ENCODE measurements at places on chromosomes 6 and 20.

DNA sequence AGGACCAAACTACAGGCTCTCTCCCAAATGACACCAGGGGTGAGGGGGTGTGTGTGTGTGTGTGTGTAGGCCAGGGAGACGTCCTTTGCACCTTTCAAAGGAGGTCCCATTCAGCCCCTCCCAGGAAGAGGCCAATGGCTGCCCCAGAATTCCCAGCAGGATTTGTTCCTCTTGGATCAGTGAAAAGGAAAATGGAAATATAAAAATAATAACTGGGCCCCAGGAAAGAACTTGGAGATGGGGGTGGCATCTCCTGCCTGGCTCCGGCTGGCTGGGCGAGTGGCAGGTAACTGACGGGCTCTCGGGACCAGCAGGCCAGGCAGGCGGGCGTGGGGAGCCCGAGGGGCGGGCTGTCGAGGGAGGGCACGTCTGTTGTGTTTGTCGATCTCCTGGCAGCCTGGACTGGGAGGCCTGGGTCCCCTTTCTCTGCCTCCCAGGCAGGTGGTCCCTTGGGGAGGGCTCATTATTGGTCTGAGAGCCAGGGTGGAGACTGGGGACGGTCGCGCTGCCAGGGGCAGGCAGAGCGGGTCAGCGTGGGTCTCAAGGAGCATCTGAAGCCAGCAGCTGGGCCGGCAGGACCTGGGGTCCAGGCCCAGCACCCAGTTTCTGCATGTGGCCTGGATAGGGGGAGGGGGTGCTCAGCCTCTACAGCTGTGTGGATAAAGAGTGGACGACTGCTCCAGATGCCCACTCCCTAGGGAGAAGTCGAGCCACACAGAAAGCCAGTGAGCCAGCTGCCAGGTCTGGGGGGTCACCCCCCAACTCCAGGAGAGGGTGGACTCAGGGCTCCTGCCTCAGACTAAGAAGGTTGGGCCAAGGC lies 3.1 kb downstream of the NOL4L start:
- no peak for DNase-seq

- DNase-seq: no peak
These were observed 47.6 kb downstream of the CEBPB start for GRCh38 chr20:50238081-50238800.

- no peak for DNase-seq
These were observed 42.2 kb downstream of the TBC1D7 start for GRCh38 chr6:13286181-13286580.

DNA sequence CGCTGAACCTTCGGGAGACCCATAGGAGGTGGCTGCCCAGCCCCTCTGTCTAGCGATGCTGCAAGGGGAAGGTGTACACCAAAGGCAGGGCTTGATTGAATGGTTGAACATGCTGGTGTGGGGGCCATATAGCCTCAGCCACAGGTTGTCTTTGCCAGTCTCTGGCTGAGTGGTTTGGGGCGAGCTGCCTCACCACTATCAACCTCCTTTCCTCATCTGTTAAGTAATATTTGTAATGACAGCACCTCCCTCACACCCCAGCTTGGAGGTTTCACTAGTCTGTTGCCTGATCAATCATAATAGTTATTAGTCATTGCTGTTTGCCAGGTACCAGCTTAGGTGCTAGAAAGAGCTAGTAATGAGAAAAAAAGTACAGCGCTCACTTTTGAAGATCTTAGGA lies 11.8 kb upstream of the ZNF831 start:
- no peak for DNase-seq

- DNase-seq: no peak
These were observed 2.9 kb downstream of the LAMA5 start for GRCh38 chr20:62363920-62364851.

DNA sequence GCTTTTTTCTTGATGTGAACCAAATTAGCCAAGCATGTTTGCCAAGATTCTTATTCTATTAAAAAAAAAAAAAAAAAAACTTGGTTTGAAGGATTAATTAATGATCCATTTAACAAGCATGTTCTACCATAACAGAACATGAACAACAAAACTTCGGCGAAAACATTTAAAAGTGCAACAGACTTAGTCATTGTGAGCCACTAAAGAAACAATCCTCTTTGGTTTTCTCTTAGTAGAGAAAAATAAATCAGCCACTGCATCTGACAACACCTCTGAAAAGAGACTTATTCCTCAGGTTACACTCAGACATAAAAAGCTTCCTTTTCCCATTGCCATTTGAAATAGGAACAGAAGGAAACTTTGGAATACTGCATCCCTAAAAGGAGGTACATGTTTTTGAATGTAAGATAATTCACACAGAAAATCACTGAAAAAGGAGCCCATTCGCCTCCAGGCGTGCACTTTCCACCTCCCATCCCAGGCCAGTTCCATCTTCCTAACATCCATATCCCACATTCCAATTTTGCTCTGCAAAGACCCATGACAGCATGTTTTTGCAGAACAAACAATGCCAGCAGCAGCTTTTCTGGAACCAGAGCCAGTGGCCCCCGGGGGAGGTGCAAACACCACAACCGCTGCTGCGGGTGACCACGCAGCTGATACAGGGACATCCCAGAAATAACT lies 79.5 kb downstream of the ZMYND8 start:
- DNase-seq: no peak

DNA sequence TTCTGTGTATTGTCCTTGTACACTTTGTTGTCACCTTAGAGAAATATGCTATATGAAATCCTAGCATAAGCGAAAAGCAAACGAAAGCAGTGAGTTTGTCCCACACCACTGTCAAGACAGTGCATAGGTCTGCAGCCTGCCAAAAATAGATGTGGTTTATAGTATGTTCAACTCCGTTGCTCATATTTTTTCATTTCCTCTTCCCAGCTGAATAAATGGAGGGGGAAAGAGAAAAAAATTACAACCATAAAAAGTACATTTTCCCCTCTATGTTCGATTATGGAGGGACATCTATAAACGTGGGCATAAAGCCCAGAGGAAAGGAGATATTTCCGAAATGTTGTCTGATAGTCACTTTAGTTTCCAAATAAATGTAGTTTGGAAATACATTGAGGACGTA lies 25.8 kb downstream of the PRL start:
- no peak for DNase-seq

- no peak for DNase-seq
These were observed 338.0 kb downstream of the ADGRB3 start for GRCh38 chr6:68973066-68973465.

DNA sequence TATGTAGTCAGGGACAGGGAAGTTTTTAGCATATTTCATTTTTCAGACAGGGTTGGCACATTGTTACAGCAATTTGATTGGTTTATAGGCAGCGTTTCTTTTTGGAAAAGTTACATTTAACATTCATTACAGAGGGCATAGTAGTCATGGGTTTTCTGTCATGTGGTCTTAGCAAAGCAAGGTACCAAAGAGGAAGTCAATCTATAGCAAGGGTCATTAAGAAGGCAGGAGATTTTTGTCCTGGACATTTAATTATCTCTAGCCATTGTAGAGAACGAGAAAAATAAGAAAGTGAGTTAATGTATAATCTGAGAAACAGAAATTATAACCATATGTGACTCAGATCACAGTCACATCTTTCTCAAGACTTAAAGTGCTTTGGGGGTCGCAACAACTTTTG lies 47.4 kb downstream of the TPD52L1 start:
- DNase-seq: no peak

DNA sequence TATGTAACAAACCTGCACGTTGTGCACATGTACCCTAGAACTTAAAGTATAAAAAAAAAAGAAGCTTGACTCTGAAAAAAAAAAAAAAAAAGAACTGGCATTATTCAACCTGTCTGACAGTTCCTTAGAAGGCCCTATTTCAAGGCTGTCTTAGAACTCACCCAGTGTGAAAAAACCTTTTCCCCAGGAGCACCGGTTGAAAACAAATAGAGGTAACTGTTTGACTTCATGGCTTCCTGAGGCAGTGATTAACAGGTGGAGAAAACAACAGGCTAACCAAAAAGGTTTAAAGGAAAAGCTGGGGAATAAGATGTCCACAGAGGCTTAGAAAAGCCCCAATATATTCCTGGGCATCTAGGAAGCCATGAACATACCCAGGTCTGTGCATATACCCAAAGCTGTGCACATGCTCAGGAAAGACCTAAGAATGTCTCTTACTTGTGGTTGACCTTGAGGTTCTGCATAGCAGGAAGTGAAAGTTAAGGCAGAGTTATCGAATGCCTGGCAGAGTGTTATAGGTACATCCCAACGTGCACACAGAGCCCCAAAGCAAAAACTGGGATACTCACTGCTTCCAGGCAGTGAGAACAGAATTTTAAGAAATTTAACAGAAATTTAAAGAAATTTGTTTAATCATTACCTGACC lies 7.0 kb downstream of the UQCC1 start:
- DNase-seq: no peak

GRCh38 chr6:55886185-55886836 lies 10.9 kb upstream of the BMP5 start:
- DNase-seq: no peak

DNA sequence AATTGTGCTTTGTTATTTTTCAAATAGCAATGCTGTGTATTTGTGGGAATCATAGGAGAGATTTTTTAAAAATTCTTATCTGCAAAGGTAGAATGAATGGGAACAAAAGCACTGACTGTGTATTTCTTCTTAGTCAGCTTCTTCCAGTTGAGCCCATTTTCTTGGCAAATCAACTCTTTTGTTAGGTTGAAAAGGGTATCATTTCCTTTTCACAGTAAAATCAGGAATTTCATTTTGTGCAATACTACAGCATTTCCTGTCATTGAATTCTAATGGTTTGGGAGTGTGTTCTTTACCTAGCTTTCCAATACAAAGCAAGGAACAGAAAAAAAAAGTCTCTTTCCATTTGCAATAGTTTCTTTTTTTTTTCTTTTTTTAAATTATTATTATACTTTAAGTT lies 19.0 kb upstream of the EXOC2 start:
- DNase-seq: no peak

GRCh38 chr20:35387334-35387733 lies 24.4 kb downstream of the UQCC1 start:
- no peak for DNase-seq

DNA sequence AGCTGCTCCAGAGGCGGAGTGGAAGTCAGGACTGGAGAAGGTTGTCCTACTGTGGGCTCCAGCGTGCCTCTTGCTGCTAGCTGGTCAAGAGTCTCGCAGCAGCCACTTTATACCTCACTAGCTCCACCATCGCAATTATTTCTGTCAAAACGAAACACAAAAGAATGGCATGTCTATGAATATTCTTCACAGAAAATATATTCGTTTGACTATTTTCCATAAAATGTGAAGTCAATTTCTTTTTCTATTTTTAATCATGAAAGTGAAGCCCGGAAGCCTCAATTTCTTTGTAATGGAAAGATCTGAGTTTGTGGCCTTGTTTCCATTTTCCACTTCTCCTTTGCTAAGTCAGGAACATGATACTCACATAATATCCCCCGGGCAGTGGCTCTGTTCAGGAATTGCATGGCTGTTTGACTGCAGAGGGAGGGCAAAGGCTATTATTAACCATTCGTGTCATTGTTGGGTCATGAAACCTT lies 51.7 kb downstream of the DTD1 start:
- DNase-seq: no peak

- no peak for DNase-seq
These were observed 138.4 kb upstream of the STXBP5 start for GRCh38 chr6:147065786-147066185.

- no peak for DNase-seq
These were observed 67.4 kb downstream of the CNBD2 start for GRCh38 chr20:36035745-36036144.

GRCh38 chr20:19176470-19177052 lies 35.9 kb upstream of the SLC24A3 start:
- no peak for DNase-seq

DNA sequence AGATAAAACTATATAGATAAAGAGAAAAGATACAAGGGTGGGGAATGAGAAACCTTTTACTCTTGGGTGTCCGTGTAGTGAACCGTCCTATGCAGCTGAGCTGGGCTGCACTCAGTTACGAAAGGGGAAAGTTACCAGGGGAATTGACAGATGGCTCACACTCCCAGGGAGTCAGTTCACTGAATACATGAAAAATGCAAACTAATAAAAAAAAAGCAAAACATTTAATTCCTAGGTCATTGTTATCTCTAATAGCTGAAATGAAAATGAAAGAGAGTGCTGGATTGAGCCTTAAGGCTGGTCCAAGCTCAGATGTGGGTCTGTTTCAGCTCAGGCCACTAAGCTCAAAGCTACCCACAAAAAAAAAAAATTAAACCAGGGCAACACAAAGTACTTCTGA lies 138.0 kb downstream of the THBS2 start:
- no peak for DNase-seq

DNA sequence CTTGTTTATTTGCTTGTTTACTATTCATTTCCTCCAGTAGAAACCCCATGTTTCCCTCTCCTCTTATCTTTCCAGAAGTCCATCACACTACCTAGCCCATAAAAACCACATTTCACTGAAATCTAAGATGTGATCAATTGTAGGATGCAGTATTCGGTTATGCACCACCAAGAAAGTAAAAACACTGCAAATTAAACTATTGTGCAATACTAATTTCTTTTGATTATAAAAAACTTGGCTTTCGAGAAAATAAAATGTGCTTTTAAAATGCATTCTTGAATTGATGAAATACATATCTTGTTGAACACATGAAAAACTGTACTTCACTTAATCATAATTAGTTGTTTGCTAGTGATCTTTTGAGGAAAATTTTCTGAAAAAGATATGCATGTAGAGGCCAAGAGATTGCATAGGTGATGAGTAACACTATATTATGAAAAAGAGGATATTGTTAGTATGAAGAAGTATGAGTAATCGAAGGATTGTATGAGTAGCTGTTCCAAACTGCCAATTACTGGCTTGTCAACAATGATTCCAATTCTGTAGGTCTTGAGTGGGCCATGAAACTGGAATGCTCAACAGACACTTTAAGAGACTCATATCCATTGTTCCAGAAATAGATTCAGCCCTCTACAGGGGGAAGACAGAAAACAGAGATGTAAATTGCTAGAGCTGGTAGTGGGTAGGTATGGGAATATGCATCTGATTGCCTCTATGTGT lies 79.7 kb downstream of the RNF217 start:
- DNase-seq: no peak

DNA sequence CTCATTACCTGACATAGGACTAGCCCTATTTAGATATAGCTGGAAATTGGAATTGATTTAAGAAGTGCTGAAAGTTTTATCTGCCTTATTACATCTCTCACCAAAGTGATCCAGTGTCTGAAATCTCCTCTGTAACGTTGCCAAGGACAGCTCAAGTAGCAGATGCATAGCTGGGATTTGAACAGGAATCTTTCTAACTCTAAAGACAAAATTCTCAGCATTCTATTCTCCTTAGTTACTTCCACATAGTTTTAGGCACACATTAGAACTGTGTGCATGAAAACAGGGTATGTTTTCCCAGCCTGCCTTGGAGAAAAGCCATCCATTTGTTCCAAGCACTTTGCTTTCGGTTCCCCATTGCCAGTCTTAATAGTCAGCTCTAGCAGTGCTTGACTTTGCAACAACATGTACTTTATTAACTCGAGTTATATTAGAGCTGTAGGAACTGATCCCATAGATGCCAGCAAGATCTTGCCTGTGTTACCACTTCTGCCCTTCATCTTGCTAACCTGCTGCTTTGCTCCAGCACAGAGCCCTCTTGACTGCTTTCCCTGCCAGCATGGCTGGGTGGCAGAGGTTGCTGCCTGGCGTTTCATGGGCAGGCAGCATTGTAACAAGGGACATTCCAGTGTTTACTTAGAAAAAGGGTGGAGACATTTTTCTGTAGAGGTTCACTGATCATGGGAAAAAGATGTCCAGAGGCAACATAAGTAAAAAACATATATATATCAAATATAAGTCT lies 56.1 kb upstream of the STMND1 start:
- no peak for DNase-seq

GRCh38 chr6:127518710-127519468 lies at the start of gene MTCL3:
Gene MTCL3, minus strand, starts transcription at chr6:127519335.
- no peak for DNase-seq

GRCh38 chr6:47633141-47633540 lies 65.2 kb upstream of the ADGRF4 start:
- DNase-seq: no peak
